ENCODE measurements at places on chromosomes 2 and 18.

- no peak for DNase-seq
Observed at GRCh38 chr2:117943013-117943672, 70.7 kb downstream of the CCDC93 start.

- no peak for DNase-seq
Observed at GRCh38 chr2:24353973-24354372, 6.4 kb downstream of the ITSN2 start.

GRCh38 chr2:226932443-226932842, 96.6 kb downstream of the RHBDD1 start:
- no peak for DNase-seq

DNA sequence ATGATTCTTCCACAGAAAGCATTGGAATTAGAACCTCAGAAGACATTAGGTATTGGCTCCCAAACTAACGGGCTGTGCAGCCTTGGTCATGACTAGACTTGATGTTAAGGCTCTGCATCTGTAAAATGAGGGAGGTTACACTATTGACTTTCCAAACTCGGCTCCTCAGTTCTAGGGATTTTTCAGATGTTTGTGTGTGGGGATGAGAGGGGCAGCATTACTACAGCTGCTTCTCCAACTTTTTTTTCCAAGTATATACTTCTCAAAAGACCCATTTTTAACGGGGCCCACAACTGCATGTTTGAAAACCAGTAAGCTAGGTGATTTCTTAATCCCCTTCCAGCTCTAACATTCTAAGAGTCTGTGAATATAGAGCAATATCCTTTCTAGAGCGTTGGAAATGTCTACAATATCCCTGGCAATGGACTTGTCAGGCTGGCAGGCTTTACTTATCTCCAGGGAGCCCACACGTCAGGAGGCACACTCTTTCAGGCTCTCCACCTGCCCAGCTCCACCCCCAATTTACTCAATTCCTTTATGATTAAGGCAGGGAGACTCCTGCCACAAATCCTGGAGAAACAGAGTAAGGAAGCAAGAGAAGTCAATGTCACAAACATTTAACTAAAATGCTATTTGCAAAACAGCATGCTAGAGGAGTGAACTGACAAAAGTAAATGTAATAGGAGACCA, 844 bp upstream of the MPV17 start:
- no peak for DNase-seq

- no peak for DNase-seq
Observed at GRCh38 chr2:150473767-150474166, 13.7 kb downstream of the RND3 start.

DNA sequence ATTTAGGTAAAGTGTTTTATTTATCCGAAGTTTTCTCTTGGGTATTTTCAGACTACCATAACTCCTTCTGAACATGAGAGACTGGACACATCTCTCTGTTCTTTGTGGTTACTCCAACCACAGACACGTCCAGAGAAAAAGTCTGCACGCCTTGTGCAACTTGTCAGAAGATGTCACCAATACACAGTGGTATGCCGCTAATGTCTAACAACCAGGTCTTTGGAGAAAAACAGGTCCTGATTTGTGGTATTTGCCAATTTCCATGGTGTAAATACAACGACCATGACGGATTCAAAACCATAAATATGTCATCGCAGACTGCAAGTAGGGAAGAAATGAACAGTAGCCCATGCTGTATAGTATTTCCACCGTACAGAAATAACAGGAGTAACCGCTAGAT, 620.6 kb upstream of the ID2 start:
- no peak for DNase-seq

DNA sequence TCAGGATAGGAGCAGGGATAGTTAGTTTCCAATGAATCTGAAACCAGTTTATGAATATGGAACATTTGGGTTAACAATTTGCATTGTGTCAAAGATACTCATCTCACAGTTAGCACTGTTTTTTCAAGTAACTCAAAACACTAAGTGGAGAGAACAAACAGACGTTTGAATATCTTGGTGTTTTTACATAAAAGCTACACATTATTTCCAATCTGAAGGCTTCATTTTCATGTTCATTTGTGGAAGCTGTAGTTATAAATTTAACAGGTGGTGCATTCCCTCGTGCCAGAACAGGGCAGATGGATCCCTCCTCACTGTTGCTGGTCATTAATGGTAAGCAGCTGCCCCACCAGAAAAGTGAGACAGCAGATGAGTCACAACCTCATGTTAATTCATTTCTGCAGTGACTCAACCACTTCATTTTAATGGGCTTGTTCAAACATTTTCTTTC, 286.9 kb downstream of the TMX3 start:
- no peak for DNase-seq

Data from ascending aorta (tissue), 2 donors.